ENCODE measurements at places on chromosomes 6 and 20. TPM values are rescaled to one million over a fixed set of nuclear protein-coding genes. Genes with fewer than 3 reads are reported as not detected.

DNA sequence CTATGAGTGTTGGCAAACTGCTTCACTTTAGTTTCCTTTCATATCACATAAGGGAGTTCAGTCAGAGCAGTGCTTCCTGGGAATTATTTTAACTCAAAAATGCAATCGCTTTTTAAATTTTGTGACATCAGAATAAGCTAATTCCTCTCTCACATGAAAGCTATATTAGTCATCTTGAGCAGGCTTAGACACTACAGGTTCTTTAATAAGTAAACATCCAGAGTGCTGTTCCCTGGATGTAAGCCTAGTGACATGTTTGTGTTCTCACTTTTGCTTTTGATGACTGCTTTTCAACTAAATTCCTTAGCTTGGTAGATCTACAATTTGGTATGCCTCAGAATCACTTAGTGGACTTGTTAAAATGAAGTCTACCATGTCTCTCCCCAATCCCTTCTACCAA lies 252.7 kb upstream of the POU3F2 start:
- DNase-seq, result no peak

Gene SLC24A3
- not detected for total RNA-seq

GRCh38 chr6:103750603-103751002 lies 1109.1 kb downstream of the HACE1 start:
- DNase-seq, result no peak

GRCh38 chr6:76250666-76251065 lies 178.2 kb upstream of the IMPG1 start:
- DNase-seq, result no peak

Gene MYL9
- not detected for total RNA-seq

DNA sequence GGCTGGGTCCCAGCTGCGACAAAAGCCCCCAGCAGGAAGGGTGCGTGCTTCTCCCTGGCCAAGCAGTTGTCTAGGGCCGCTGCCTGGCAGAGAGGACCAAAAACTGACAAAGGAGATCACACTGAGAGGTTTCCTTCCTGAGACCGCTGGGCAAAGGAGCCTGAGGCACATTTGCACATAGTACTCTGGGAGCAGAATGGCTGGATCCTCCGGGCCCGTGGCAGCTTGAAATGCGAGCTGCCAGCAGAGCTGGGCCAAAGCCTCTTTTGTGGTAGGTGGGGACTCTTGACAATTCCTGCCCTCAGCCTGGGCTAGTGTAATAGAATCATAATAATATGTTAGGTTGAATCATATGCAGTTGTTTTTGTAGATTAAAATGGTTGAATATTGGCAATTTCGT lies 33.1 kb upstream of the RNF8 start:
- no peak for DNase-seq

DNA sequence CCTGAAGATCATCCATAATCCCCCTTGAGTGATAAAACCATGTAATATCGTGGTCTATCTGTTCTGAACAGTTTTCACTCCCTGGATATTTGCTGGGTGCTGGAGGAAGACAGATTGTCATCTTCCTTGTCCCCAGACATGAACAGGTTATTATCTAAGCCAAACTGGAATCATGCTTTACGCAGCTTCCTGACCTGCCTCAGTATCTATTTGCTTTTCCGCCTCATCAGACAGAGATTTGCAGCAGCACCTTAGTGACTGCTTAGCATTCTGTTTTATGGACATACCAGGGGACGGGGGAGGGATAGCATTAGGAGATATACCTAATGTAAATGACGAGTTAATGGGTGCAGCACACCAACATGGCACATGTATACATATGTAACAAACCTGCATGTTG lies 124.6 kb downstream of the SLC23A2 start:
- DNase-seq, result no peak

Data from CD4-positive, alpha-beta memory T cell (primary cell).